Natural killer cell (primary cell): ENCODE measurements at places on chromosomes 5 and 9. TPM values are rescaled to one million over a fixed set of nuclear protein-coding genes. Genes with fewer than 3 reads are reported as not detected.

DNA sequence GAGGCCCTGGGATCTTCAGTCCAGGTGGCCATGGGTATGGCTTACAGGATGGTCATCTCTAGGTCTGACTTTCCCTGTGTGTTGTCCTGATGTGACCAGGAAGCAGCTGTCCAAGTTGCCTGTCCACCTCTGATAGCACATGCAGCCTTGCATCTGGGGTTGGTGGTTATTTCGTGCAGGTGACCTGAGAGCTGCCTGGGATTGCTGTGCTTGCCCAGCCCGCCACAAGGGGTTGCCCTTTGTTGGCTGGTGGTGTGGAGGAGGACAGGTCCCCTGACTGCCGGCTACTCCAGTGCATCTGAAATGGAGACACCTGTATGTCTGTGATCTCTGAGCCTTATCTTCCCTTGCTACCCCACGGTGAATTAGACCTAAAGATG, 212.6 kb downstream of the ARHGAP26 start:
- H3K4me3 ChIP-seq: no peak overlapping the region
- no peak for DNase-seq
- no peaks in the 10 kb centered on the region for H3K27me3 ChIP-seq
- H3K36me3 ChIP-seq: no peaks in the 10 kb centered on the region
- peak overlapping the region; percentile 61 for H3K27ac ChIP-seq

- no peak overlapping the region for H3K27ac ChIP-seq
- H3K27me3 ChIP-seq: no peaks in the 10 kb centered on the region
- DNase-seq: no peak
- H3K4me3 ChIP-seq: no peak overlapping the region
- no peaks in the 10 kb centered on the region for H3K36me3 ChIP-seq
- peaks cover 6% of the 10 kb centered on the region for H3K4me1 ChIP-seq
These were observed 15.6 kb upstream of the PTBP3 start for GRCh38 chr9:112349008-112349333.

- no peaks in the 10 kb centered on the region for H3K4me1 ChIP-seq
- DNase-seq: no peak
- no peak overlapping the region for H3K4me3 ChIP-seq
- H3K27ac ChIP-seq: no peak overlapping the region
- no peaks in the 10 kb centered on the region for H3K27me3 ChIP-seq
These were observed 167.2 kb downstream of the PAX5 start for GRCh38 chr9:36866840-36867239.

DNA sequence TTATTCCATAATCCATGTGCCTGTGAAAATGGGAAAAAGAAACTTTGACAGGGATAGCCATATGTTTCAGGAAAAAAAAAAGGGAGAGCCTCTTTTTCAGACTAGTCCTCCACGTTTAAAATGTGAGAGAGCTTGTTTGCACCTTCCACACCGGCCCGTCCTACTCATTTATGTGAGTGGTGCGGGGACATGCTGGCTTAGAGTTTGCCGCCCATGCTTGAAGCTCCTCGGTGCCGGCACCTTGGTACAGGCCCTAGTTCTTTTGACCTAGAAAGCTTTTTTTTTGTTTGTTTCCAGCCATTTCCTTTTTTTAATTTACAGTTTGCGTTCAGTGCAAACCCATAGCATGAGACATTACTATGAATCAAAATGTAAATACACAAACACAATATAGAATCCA, 27.8 kb downstream of the PSAT1 start:
- no peaks in the 10 kb centered on the region for H3K27me3 ChIP-seq
- H3K27ac ChIP-seq: no peak overlapping the region
- no peaks in the 10 kb centered on the region for H3K4me1 ChIP-seq
- H3K36me3 ChIP-seq: no peaks in the 10 kb centered on the region
- no peak overlapping the region for H3K4me3 ChIP-seq

Gene ALDH7A1
- 1.2 TPM for total RNA-seq

DNA sequence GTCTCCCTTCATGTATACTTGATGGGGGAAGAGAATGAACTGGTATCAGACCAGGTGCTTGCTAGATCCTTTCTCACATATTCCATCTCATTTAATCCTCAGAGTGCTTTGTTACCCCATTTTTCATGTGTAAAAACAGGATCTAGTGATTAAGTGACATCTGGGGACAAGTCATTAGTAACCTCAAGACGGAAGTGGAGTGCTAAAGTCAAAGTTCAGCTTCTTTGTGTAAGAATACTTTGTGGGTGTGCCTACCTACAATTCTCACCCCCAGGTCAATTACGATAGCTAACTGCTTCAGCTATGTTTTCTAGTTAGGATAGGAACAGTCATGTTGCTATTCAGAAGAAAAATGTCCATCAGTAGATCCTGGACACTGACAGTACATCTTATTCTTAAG, 3.1 kb upstream of the FAM120AOS start:
- H3K27me3 ChIP-seq: no peaks in the 10 kb centered on the region
- H3K4me3 ChIP-seq: no peak overlapping the region
- H3K36me3 ChIP-seq: peaks cover 2% of the 10 kb centered on the region
- peaks cover 12% of the 10 kb centered on the region for H3K4me1 ChIP-seq
- no peak overlapping the region for H3K27ac ChIP-seq
- DNase-seq: no peak

DNA sequence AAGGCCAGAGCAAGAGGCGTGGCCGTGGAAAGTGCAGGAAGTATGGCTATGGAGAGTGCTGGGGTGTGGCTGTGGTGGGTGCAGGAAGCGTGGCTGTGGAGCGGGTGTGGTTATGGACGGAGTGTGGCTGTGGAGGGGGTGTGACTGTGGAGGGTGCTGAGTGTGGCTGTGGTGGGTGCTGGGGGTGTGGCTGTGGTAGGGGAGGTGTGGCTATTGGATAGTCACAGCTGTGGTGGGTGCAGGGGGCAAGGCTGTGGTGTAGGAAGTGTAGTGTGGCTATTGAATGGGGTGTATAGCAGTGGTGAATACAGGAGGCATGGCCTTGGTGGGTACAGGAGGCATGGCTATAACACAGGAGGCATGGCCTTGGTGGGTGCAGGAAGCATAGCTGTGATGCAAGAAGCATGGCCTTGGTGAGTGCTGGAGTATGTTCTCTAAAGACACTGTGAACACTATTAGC, 40.8 kb upstream of the SPATA31C2 start:
- peaks cover 22% of the 10 kb centered on the region for H3K4me1 ChIP-seq
- H3K4me3 ChIP-seq: no peak overlapping the region
- H3K27me3 ChIP-seq: no peaks in the 10 kb centered on the region
